Right cardiac atrium (tissue), 5 donors: ENCODE measurements at places on chromosomes 5 and 9. TPM values are rescaled to one million over a fixed set of nuclear protein-coding genes. Genes with fewer than 3 reads are reported as not detected.

Gene PCDHB11
- 2.9 TPM for total RNA-seq

Gene MAT2B
- 78.2 TPM for total RNA-seq

Gene SURF2
- total RNA-seq: 13.3 TPM

Gene IL13
- not detected for total RNA-seq

Gene STK10
- total RNA-seq: 10.1 TPM

Gene NIPAL4
- 1.0 TPM for total RNA-seq

Gene RNF208
- total RNA-seq: 21.9 TPM

Gene POU5F2
- total RNA-seq: 0.40 TPM

Gene CCL27
- total RNA-seq: not detected

Gene CDHR2
- total RNA-seq: 0.40 TPM

Gene CAVIN4
- 49.5 TPM for total RNA-seq

Gene IFNA13
- not detected for total RNA-seq

Gene PKN3
- total RNA-seq: 8.7 TPM

Gene ARAP3
- total RNA-seq: 16.7 TPM

Gene BTNL3
- total RNA-seq: not detected

Gene RECK
- total RNA-seq: 9.1 TPM

Gene PTGES
- total RNA-seq: 5.4 TPM

Gene TAF11L11
- total RNA-seq: not detected

Gene ISL1
- not detected for total RNA-seq

Gene SCGB3A2
- not detected for total RNA-seq

Gene ZNF366
- total RNA-seq: 8.1 TPM

Gene FAM120A
- 86.6 TPM for total RNA-seq
